ENCODE measurements at places on chromosomes 5 and 9.

DNA sequence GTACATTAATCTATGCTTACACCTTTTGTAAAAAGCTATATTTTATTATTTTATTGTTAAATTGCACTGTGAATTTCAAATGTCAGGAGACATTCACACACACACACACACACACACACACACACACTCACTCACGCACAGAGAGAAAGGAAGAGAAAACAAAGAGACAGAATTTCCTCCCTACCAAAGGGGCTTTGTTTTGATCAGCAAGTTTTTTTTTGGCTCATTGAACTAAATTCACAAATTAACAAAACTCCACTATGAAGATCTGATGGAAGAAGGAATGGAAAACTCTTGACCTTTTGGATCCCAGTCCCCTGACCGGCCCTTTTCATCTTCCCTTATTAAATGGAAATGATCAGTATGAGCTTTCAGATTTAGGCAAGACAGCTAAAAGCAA lies 161.2 kb downstream of the PDE4D start:
- DNase-seq, result no peak

DNA sequence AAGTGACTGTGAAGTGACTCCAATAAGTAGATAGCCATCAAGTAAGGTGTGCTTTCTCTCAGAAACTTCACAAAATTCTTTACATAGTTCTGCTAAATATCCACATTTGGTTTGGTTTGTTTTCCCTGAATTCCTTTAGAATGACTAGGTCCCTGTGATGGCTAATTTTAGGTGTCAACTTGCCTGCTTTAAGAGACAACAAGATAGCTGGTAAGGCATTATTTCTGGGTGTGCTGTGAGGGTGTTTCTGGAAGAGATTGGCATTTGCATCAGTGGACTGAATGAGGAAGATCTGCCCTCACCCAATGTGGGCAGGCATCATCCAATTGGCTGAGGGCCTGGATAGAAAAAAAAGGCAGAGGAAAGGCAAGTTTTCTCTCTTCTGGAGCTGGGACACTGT lies 8.3 kb upstream of the PTBP3 start:
- DNase-seq, result no peak

GRCh38 chr5:155461304-155461703 lies 447.7 kb downstream of the KIF4B start:
- no peak for DNase-seq

GRCh38 chr5:50576265-50576664 lies 90.2 kb upstream of the PARP8 start:
- no peak for DNase-seq

GRCh38 chr5:141420855-141421488 lies at the start of gene PCDHGA11:
Gene PCDHGA11, plus strand, starts transcription at chr5:141421051. Its CDS starts 177 bp downstream, at chr5:141421228.
- DNase-seq, result no peak

DNA sequence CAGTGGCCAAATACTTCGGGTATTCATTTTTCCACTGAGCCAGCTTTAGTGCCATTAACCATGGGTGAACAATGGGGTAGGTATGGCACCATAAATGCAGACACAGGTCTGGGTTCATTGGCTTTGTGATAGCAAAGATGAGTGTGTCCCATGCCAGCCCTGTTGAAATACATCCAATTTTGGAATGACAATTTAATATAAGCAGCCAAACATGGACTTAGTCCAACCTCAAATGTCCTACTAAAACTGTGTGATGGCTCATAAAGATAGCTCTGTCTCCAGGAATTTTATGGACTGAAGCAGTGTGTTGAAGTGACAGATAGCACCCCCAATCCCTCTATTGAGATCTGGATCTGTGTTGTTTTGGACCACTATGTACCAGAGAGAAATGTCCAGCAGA lies 514.9 kb downstream of the RASEF start:
- no peak for DNase-seq

DNA sequence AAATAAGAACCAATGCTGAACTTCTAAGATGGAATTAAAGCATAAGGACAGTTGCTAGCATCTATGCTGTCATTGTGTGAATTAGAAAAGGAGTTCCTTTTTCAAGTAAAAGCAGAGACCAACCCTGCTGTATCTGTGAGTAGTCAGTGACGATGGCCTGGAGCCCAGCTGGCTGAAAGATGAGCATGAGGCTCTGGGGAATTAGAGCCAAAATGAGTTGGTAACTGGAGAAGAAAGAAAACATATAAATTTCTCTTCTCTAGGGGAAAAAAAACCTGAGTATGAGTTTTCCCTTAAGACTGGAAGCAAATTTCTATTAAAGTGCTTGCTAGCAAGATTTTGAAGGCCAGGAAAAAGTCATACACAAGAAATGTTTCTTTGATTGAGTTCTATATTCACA lies 1.6 kb upstream of the SPZ1 start:
- no peak for DNase-seq

DNA sequence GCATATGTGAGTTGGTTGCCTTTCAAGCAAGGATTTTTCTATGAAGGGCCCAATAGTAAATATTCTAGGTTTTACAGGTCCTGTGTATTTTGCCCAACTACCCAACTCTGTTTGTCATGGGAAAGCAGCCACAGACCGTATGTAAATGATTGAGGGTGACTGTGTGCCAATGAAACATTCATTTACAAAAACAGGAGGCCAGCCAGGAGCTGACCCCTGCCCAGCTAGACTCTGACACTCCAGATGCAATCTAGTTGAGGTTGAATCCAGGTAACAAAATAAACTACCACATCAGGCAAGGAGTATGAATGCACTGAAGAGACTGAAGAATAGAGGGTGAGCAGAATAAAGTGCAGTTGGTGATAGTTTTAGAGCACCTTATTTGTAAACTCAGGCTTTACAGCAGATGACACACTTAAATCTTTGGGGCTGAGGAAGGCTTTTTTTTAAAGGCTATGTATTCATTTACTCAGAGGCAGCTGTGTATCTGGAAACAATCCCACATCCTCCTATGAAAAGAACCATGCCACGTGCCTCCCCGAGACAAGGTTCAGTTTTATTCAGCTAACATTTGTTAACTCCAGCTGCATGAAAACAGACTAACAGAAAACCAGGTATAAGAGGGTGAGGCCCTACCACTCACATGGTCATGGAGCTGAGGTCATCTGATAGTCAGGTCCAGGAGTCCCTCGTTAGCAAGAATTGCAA lies 60.7 kb downstream of the SLC1A1 start:
- DNase-seq, result no peak

GRCh38 chr5:155147222-155147621 lies 133.7 kb downstream of the KIF4B start:
- DNase-seq, result no peak

DNA sequence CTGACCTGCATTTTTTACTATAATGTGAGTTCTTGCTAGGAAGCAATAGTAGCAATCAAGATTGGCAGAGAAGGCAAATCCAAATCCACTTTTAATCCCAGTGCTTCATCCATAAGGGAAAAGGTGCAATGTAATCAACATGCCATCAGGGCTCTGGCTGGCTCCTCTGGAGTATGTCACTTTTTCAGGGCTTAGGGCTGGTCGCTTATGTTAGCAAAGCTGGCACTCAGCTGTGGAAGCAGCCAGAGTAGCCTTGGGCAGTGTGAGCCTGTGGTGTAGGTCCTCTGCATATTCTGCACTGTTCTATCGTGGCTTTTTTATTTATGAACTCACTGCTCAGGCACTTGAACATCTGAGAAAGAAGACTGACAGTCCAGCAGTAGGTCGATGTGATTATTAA lies 16.1 kb downstream of the ACTBL2 start:
- DNase-seq, result no peak

DNA sequence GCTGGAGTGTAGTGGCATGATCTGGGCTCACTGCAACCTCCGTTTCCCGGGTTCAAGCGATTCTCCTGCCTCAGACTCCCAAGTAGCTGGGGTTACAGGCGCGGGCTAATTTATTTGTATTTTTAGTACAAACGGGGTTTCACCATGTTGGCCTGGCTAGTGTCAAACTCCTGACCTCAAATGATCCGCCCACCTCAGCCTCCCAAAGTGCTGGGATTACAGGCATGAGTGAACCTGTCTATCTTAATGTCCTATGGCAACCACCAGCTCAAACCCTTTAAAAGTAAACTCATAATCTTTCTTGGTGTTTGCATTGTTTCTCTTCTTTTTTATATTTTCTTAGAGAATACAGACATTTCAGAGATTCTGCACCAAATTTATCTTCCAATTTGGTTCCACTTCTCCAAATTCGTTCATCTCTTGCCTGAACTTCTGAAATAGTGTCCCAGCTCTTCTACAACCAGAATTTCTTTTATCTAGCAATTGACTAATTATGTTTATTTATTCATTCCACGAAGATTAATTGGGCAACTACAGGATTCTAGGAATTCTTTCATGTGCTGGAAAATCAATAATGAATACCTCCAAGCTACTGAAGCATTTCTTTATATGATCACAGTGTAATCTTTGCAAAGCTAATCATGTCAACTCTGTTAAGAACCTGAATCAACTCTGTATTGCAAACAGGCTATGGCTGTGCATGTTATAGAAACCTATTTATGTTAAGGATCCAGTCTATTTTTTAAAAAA lies 60.0 kb upstream of the TYRP1 start:
- no peak for DNase-seq

- DNase-seq, result no peak
These were observed 25.1 kb upstream of the TBC1D2 start for GRCh38 chr9:98280574-98280973.

DNA sequence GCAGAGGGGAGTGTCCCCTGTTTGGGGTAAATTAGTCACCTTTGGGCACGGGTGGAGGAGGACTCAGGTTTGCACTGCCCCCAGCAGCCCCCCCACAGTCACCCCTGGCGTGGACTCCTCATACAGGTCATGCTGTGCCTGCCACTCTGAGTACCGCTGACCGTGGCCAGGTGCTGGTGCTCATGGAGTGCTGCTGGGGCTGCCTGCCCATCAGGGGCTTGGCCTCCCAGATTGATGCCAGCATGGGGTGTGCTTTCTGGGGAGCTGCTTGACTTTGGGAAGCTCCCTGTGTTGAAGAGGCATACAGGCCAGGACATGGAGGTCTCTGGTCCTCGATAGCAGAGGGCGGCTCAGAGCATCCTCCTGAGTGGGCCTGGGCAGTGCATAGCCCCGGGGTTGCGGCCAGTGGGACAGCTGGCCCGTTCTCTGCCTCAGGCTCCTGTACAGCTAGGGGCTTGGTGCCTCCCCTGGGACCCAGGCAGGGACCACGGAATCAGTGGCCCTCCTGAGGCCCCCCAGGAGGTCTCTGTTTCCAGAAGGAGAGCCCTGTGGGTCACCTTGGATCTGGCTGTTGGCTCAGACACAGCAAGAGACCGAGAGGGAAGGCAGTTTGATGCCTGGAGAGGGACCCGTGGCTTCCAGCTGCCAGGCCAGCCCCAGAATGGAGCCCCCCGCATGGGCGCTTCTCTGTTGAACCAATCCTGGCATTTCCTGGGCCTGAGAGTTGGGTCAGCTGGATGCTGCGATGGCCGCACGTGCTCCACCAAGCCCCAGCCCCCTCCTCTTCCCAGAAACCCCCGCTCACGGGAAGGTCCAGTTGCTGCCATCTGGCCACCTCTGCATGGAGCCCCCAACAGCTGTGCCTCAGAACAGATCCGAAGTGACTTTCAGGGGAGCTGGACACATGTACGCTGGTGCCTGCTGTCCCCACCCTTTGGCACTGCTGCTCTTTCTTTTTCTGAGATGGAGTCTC lies 6.1 kb upstream of the AJM1 start:
- no peak for DNase-seq
